ENCODE measurements at places on chromosomes 12 and 14.

DNA sequence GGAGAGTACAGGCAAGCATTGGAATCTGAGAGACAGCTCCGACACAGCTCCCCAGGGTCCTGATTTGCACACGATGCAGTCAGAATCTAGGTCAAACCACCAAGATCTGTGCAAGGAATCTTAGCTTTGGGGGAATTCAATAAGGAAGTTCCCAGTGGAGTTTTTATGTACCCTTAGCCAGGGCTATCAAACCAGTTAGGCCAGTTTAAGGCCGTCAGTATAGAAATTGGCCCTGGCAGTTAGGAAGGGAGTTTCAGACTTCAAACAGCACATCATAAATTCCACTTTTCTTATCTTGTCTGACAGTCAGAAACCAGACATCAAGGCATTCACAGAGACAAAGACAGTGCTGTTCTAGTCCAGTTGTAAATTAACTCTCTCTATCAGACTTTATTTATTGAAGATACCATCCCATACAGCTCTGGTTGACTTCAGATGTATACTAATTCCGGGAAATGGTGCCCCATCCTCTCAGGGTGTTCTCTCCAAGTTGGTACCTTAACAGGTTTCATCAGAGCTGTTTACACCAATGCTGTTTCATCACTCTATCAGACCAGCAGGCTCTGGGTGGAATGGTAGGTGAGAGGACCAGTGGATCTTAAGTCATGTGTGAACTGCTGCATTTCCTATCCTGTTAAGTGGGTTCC, 157.5 kb upstream of the ATF7IP start:
- DNase-seq: peak; percentile 37

GRCh38 chr14:105485739-105486162, 935 bp upstream of the CRIP1 start:
- DNase-seq: no peak

- no peak for DNase-seq
Observed at GRCh38 chr12:131111446-131111845, 157.7 kb downstream of the ADGRD1 start.

- DNase-seq: no peak
Observed at GRCh38 chr12:110501399-110501751, 536 bp downstream of the VPS29 start.

DNA sequence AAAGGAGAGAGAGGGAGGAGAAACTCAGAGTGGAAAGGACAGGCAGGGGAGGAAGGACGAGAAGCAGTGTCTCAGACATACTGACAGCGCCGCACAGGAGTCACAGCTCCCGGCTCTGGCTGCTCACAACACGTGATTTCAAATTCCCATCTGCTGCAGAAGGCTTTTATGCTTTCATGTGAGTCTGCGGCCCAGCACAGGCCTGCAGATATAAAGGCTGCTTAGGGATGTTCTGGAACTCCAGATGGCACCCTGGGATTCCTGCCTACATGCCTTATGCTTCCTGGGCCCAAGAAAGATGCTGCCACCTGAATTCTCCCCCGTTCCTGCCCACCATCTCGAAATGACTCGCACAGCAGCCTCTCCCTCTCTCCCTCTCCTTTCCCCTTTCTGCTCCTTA, 89.6 kb downstream of the NUAK1 start:
- no peak for DNase-seq

- DNase-seq: peak; percentile 100
Observed at GRCh38 chr12:57078519-57079404, at the start of gene NEMP1. Gene NEMP1 (minus strand): TSS chr12:57078791. CDS start chr12:57078745, 46 bp downstream.

- DNase-seq: no peak
Observed at GRCh38 chr14:101716956-101717662, 44.4 kb upstream of the PPP2R5C start.

DNA sequence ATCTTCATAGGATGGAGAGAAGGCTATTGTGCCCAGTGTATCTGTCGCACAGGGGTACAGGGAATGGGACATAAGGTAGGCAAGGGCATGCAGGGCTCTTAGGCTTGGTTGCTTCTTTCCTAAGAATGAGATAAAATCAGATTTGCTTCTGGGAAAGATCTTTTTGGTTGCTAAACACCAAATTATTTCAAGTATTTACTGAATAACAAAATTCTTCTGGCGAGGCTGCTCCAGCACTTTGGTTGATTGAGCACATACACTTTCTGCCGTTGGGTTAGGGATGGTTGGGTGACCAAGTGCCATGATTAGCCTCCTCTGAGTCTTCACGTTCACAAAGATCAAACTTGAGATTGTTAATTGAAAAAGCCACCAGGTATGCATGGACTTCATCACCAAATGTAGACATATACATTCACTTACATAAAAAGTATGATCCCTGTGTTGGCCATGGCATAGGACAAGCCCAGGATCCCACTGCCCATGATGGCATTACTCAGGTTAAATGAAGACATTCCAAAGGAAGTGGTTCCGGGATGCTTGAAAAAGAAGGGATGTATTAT, 38.2 kb downstream of the SLC38A4 start:
- no peak for DNase-seq

GRCh38 chr12:12428961-12429657, 72.2 kb downstream of the BORCS5 start:
- no peak for DNase-seq

DNA sequence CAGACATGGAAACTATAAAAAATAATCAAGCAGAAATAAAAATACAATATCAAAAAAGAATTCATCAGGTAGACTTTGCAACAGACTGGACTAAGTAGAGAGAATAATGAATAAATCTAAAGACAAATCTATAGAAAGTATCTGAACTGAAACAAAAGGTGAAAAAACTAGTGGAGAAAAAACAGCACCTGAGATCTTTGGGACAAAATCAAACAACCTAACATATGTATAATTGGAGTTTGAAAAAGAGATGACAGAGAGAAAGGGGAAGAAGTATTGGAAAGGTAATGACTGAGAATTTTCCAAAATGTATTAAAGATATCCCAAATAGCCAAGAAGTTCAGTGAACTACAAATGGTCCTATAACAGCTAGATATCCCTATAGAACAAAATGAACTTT, 245.4 kb downstream of the IPO8 start:
- DNase-seq: no peak

- no peak for DNase-seq
Observed at GRCh38 chr14:35883677-35884293, 57.6 kb downstream of the BRMS1L start.

DNA sequence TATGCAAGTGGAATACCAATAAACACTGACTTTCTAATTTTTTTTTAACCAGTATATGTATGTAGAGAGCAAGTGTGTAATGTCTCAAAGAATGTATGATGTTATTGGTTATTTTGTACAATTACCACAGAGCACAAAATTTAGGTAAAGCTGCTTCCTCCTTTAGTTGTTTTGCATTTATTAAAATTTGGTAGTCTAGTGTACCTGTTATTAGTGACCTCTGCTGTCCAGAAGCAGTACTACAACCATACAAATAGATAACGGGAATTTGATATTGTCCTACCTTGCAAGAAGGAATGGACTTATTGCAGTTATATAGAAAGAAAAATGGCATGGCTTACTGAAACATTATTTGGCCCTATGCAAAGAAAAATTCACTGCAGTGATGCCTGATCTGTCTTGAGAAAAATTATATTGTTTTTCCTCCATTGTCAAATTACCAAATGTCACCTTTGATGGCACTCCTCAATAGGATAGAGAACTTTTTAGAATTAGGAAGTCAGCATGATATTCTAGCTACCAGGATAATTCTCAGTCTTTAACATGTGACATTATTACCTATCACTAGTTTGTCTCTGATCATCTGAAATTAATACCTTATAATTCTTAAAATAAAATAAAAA, 153.9 kb upstream of the RMST start:
- DNase-seq: peak; percentile 50

- no peak for DNase-seq
Observed at GRCh38 chr12:574475-575128, 88.6 kb downstream of the NINJ2 start.

DNA sequence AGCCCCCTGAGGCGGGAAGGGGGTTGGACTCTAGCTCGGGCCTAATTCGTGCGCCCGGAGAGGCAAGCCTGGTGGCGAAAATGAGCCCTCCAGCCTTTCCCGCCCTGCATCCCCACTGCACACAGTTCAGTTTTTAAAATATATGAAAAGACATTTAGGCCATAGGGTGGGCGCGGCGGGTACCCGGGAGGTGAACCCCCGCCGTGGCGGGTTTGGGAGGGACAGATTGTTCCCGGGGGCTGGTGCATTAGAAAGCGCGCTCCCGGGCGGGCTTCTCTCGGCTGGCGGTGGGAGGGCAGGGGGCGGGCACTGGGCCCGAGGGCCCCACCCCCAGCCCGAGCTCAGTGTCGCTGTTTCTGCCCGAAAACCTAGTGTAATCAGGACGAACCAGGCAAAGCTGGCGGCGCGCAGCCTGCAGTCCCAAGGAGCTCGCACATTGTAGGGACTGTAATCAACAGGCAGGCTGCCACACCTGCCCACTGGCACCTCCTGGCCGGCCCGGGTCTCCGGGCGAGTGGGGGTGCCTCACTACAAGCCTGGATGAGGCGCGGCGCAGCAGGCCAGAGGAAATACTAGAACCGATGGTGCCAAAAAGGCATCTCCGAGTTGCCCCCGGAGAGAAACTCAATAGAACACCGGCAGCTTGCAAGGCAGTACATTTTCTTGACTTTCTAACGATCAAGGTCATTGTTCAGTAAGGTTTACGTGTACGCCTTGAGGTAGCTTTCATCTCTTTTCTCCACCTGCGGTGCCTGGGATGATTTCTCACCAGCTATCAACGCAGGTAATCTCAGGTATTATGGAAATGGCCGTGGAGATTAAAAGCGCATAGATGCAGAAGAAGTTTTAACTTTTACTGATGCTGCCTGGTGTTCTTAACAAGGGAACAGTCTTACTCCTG, 764 bp upstream of the SPTB start:
- DNase-seq: peak; percentile 34

DNA sequence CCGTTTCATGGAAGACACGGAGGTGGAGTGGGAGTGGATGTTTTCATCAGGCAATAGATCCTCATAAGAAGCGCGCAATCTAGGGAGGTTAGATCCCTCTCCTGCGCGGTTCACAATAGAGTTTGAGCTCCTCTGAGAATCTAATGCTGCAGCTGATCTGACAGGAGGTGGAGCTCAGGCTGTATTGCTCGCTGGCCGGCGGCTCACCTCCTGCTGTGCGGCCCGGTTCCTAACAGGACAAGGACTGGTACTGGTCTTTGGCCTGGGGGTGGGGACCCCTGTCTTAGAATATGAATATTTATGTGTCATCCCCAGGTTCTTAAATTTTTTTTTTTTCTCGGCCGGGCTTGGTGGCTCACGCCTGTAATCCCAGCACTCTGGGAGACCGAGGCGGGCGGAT, 36.7 kb downstream of the PRICKLE1 start:
- DNase-seq: no peak

GRCh38 chr12:82176761-82177490, 181.3 kb downstream of the CCDC59 start:
- DNase-seq: no peak

DNA sequence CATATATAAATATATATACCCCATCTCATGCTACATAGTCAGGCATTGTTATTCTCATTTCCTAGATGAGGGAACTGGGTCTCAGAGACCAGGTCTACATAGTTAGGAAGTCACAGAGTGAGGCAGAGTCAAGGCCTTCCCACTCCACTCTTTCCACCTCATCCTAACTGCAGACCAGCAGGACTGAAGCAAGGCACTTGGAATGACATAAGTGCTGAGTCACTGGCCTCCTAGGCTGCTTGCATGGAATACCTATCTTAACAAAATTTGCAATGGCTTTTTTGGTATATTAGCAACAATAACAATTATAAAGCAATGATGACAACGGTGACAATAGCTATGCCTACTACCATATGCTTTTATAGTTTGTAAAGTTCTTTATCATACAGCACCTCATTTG, 5.4 kb upstream of the ANO4 start:
- no peak for DNase-seq

GRCh38 chr14:104473244-104473565, 106.4 kb upstream of the C14orf180 start:
- no peak for DNase-seq

- DNase-seq: no peak
Observed at GRCh38 chr12:58509116-58509885, 411.0 kb downstream of the LRIG3 start.

DNA sequence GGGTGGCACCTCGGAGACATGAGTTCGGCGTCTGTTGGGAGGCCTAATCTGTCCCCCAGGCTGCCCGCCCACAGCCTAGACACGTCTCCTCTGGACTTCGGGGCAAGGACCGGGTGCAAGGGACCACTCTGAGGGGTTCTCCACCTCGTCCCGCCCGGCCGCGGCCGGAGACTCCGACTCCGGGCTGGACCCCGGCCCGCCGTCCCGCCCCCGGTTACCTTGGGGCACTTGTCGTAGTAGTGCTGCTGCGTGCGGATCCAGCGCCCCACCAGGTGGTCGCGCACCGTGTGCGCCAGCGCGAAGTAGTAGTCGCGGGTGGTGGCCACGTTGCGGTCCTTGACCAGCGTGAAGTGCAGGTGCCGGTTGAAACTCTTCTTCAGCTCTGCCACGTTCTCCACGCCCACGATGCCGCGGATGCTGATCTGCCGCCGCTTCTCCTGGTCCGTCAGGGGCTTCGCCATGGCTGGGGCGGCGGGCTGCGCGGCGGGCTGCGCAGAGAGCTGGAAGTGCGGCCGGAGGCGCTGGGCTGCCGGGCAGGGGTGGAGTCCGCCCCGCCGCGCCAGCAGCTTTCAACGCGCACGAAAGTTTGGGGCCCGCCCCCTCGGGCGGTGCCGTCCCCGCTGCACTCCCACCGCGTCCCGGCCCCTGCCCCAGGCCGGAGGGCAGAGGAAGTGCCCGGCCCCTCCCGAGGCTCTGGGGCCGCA, at the start of gene PYGL:
Gene PYGL, minus strand, starts transcription at position 541 of the 704 bp plus-strand sequence. Its CDS starts 80 bp downstream, at position 461.
- no peak for DNase-seq

- no peak for DNase-seq
Observed at GRCh38 chr12:5518584-5519365, 86.9 kb downstream of the NTF3 start.

DNA sequence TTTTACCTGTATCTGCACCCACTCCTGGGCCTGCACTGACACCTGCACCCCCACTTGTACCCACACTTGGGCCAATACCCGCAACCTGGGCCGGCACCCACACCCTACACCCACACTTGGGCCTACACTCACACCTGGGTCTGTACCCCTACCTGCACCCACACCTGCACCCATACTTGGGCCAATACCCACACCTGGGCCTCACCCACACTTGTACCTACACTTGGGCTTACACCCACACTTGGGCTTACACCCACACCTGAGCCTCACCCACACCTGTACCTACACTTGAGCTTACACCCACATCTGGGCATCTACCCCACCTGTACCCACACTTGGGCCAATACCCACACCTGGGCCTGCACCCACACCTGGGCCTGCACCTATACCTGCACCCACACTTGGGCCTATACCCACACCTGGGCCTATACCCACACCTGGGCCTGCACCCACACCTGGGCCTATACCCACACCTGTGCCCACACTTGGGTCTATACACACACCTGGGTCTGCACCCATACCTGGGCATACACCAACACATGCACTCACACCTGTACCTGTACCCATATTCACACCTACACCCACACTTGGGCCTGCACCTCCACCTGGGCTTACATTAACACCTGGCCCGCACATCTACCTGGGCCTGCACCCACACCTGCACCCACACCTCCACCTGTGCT, 39.2 kb downstream of the DAO start:
- DNase-seq: no peak
